ENCODE measurements at places on chromosomes 16 and 17.

DNA sequence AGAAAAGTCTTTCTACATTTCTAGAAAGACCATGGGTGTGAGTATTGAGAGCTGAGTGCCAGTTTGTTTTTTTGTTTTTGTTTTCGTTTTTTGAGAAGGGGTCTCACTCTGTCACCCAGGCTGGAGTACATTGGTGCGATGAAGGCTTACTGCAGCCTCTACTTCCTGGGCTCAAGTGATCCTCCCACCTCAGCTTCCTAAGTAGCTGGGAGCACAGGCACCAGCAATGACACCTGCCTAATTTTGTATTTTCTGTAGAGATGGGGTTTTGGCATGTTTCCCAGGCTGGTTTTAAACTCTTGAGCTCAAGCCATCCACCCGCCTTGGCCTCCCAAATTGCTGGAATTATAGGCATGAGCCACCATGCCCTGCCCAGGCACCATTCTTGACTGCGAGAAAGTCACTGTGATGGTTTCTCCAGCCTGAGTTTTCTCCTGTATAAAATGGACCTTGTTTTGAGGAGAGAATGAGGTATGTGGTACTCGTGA is 673.8 kb downstream of the MAF start:
- no peak for DNase-seq

DNA sequence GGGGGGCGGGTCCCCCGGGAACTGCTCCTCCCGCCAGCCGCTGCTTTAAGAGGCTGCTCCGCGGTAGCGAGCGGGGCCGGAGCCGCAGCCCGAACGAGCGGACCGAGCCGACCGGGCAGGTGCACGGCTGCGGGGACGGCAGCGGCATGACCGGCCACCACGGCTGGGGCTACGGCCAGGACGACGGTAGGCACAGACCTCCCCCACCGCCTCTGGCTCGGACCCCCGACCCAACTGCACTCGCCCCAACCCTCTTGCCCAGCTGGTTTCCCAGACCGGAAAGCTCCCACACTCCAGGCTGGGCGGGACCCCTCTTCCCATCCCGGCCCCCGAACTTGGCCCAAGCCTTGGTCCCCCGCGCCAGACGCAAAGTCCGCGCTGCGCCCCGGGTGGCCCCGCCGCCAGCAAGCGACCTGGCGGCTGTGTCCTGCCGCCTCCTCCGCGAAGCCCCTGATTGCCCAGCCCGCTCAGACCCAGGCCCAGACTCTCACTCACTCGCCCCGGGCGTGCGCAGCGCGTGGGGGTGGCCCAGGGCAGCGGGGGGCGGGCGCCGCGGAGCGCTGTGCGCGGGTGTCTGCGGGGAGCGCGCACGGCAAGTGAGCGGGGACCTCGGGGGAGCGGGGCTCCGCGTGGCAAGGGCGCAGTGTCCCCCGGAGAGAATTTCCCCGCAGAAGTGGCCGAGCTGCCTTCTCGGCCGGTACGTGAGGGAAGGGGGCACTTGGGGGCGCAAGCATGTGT is at the start of gene CA7:
CA7 (plus strand) TSS at position 73 of the 738 bp plus-strand sequence; CDS start at position 147, 74 bp downstream.
- DNase-seq = no peak

DNA sequence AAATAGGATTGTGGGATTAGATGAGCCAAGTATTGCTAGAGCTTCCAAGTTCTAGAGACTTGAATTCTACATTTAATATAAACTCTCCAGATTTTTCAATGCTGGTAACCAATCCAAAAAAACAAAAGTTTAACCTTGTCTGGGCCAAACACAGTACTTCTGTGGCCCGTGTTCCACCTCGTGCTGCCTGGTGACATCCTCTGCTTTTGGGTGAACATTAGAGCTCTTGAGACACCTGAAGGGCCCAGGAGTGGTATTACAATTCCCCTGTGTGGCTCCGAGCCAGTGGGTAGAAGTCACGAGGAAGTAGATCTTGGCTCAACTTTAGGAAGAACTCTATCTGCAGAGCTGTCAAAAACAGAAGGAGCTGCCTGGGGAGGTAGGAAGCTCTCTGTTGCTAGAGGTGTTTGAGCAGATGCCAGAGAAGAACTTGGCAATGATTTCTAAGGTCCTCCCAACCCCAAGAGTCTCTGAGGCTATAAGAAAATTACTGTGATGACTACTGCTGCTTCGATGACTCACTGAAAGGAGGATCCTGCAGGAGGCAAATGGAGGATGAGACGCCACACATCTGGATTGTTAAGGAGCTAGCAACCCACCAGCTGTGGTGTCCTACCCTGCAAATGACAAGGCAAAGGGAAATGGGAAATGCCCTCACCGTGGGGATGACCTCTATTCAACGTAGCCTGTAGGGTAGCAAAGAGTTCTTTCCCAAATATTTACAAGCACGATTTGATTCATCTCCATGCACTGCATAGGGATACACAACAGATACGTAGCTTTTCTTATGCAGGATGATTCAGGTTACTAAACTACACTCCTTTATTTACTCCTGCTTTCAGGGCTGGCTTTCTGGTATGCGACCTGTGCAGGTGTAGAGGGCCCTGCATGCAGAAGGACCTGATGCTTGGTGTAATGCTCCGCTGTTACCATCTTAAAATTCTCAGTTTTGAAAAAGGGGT is 45.8 kb upstream of the GAS7 start:
- no peak for DNase-seq

DNA sequence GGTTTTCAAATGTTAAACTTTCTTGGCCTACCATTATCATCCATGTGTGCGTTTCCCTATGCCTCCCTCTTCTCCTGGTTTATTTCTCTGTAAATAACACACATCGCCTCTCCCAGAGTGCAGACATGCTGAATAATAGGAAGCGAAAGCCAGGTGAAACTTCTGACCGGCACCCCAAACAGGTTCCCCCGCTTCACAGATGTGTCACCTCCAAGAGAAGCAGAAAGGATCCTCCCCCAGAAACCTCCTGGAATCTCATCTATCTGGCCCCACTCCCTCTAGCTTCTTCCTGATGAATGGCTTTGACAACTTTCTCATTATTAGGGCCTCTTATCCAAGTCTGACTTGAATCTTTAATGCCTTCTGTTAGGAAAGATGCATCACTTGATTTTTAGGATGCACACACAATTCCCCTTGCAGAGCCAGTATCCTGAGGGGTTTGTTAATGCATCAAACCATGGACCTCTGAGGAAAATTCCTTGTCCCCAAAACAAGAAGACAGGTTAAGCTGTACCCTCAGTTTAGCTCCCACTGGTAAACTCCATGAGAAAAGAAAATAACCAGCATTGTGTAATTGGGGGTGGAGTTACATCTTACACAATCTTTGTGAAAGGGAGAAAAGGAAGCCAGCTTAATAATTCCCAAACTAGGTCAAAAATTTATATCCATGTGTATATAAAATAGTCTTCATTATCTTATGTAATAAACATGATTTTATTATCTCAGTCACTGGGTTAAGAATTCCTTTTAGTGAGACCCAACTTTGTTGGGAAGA is 20.1 kb upstream of the HYDIN start:
- no peak for DNase-seq

DNA sequence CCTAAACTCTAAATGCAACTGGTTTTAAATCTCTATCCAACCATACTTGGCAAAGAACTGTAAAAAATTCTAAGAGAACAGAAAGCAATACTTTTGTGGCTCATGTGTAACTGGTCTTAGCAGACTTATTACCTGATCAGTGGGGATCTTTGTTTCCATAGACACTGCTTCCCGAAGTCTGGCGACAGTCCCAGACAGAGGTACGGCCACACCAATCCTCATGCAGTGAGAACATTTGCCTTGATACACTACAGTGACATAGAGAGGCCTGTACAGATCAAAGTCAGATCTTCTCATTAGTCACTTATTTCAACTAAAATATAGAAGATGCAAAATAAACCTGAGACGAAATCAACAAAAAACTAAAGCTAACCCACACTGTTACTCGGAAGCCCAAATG is 43.9 kb downstream of the USP31 start:
- DNase-seq = no peak

DNA sequence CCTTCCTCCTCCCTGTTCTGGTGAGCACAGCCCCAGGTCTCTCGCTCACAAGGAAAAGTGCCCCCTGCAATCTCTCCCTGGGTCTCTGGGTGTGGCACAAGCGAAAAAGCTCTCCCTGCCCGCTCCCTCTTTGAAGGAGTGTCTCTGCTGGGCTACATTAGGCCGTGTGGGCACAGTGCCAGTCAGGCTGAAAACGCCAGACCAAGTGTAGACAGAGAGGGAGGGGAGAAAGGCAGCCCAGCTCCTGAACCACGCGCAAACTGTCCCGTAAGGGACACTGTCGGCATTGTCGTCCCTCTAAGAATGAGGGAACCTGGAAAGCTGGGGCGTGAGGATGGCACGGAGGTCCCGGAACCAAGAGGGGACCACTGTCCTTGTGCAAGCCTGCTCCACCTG is 3.9 kb downstream of the SMIM5 start:
- no peak for DNase-seq

DNA sequence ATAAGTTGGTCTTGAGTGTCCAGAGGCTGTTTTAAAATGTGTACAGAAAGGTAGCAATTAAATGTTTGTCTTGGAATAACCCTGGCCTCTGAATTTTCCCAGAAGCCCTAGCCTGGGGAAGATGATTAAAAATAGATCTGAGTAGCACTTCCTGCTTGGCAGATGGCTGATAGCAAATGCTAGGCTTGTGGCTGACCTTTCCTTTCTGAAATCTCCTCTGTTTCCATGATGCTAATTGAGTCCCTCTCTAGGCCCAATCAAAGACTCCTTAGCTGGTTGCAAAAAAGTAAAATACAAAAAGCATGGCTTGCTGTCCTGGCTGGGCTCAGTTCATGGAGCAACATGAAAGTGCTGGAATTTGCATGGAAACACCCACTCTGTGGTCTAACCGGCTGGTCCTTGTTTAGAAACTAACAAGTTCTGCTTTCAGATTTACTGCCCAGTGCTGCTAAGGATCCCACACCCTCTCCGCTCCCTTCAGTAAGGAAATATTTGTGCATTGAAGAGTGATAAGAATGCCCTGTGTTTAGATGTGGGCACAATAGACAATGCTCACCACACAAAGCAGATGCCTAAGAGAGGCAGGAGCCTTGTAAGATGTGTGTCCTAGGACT is 40.8 kb downstream of the YPEL2 start:
- no peak for DNase-seq

DNA sequence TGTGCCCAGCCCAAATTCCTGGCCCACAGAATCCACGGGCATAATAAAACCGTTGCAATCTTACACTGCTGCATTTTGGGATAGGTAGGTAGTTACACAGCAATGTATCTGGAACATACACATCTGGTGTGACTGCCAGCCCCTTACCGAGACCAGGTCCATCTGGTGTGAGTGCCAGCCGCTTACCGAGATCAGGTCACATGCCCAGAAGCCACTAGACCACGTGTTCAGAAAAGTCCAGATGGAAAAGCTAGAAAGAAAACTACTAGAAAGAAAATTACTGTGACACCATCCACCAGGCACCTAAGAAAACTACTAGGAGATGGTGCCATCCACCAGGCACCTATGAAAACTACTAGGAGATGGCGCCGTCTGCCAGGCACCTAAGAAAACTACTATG is 19.4 kb downstream of the PIK3R5 start:
- no peak for DNase-seq

DNA sequence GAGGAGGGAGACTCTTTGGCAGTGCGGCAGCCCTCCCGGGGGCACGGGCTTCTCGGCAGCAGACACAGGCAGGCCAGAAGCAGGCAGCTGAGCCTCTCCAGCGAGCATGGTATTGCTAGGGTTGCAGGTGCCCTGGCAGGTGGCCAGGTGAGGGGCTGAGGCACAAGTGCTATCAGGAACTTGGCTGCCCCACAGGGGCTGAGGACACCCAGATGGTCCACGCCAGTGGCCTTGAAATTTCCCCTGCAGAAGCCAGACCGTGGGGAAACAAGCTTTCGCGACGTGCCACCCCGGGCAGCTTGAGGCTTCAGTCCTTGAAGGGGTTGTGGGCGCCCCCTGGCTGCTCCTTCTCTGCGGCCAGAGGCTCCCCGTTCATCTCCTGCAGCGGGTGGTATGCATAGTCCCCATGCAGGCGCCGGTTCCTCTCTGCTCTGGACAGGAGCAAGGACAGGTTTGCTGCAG is 8.5 kb downstream of the NAGPA start:
- no peak for DNase-seq

DNA sequence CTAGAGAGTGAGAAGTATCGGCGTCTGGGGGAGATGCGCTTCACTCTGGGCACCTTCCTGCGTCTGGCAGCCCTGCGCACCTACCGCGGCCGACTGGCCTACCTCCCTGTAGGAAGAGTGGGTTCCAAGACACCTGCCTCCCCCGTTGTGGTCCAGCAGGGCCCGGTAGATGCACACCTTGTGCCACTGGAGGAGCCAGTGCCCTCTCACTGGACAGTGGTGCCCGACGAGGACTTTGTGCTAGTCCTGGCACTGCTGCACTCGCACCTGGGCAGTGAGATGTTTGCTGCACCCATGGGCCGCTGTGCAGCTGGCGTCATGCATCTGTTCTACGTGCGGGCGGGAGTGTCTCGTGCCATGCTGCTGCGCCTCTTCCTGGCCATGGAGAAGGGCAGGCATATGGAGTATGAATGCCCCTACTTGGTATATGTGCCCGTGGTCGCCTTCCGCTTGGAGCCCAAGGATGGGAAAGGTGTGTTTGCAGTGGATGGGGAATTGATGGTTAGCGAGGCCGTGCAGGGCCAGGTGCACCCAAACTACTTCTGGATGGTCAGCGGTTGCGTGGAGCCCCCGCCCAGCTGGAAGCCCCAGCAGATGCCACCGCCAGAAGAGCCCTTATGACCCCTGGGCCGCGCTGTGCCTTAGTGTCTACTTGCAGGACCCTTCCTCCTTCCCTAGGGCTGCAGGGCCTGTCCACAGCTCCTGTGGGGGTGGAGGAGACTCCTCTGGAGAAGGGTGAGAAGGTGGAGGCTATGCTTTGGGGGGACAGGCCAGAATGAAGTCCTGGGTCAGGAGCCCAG is 2.8 kb downstream of the SPHK1 start:
- DNase-seq = no peak

DNA sequence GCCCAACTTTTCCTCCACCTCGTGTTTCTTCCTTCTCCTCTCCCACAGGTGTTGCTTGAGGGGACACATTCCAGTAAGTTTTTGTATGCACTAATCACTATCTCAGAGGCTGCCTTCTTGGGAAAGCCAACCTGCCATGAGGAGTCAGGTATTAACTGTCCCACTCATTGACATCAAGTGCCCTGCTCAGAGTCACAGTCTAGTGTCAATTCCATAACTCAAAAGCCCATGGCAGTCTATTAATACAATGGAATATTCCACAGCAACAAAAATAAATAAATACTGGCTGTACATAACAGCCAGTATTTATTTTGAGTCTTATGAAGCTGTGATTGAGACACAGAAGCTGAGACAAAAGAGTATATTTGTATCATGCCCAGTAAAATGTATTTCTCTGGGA is 26.1 kb upstream of the KIF2B start:
- no peak for DNase-seq

DNA sequence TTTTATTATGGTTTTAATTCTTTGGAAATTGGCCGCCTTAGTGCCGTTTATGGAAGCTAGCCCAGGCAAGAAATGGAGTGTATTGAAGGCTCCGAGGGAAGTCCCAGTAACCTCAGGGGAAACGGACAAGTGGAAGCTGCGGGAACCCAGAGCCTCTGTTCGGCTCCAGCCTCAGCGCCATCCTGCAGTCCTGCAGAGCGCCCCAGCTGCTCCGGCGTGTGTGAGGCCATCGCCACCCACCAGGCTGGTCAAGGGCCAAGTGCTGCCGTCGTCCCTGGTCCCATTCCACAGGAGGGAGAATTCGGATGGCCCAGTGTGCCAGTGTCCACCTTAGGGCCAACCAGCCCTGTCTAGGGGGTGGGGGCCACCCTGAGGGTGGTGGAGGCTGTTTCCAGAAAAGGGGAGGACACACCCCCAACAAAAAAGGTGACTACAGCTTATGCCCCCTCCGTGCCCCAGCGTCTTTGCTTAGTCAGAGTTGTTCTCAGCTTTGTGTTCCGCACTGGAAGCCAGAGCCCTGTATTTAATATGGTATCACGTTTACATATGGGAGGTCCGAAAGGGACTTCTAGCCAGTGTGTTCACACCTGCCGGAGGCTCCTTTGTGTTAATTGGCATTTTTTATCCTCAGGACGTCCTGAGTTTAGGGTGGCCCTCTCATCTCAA is 13.0 kb downstream of the MGRN1 start:
- DNase-seq = no peak

All from activated CD4-positive, CD25-positive, alpha-beta regulatory T cell (primary cell).